Activated T-cell treated with anti-CD3 and anti-CD28 coated beads, Interleukin-2, amount 50 U/mL, for 72 hours (primary cell): ENCODE measurements at places on chromosomes 12 and 14.
A peak's percentile ranks its signal among the peaks of the same experiment; 100 is the strongest.

GRCh38 chr12:39239490-39240486, 203.1 kb downstream of the KIF21A start:
- no peak for DNase-seq

GRCh38 chr14:100454437-100454836, 131.3 kb downstream of the SLC25A47 start:
- no peak for DNase-seq

DNA sequence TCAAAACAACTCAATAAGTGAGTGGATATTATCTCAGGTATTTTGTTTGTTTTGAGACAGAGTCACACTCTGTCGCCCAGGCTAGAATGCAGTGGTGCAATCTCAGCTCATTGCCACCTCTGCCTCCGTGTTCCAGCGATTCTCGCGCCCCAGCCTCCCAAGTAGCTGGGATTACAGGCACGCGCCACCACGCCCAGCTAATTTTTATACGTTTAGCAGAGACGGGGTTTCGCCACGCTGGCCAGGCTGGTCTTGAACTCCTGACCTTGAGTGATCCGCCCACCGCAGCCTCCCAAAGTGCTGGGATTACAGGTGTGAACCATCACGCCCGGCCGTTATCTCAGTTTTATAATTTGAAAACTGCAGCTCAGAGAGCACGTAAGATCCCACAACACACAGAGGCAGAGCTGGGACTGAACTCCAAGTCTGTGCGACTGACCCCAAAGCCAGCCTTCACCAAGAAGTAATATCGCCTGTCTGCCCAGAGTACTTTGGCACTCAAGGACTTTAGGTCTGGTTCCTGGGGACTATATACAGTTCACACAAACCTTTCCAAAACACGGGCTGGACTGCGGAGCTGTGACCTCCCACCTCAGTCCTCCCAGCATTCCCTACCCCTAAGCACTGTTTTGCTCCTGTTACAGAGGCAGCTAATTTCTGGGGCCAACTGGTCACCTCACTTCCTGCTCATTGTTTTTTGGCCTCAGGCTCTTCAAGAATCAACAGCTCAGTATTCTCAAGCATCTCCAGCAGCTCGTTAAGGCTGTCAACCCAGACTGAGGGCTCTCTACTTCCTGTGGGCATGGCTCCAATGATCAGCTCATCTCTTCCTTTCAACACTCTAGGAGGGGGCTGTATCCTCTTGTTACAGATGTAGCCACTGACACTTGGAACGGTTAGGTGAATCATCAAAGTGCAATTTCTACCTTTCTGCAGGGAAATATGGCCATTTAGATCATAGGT, 22.5 kb downstream of the TESC start:
- DNase-seq = no peak

DNA sequence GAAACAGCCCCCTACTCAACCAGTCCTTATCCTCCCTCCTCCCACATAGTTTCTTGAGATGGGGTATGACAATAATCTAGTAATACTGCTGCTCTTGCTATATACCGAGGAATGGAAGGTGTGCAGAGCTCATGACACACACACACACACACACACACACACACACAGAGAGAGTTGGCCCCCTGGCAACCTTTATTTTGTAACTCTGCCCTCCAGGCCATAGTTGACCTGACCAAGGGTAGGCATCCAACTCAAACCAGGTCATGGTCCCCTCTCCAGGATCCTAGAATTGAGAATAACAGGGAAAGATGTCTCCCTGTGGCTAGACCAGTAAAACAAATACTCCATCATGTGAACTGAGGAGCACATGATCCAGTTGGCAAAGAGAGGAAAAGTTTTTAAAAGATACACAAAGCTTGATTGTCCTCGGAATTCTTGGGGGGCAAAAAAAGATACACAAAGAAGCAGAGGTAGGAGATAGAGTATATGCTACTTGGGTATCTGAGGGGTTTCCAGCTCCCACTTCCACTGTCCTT, 11.3 kb downstream of the ERO1A start:
- no peak for DNase-seq

GRCh38 chr14:23056956-23057756, at the start of gene CDH24:
CDH24 (minus strand) TSS chr14:23057520; CDS start chr14:23055733, 1,787 bp downstream.
- peak; percentile 83 for DNase-seq

DNA sequence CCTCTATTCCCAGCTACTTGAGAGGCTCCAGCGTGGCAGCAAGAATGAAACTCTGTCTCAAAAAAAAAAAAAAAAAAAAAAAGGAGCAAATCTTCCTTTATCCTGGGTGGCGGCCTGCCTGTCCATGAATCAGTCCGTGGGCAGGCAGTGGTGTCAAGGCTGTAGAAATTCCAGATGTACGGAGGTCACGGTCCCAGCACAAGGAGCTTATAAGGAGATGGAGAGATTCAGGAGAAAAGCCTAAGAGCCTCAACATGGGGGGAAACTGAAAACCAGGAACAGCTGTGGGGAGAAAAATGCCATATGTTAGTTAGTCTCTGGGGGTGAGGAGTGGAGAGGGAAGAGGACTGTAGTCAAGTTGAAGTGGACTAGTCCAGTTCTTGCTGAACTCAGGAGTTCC, 130.5 kb upstream of the CRY1 start:
- no peak for DNase-seq

DNA sequence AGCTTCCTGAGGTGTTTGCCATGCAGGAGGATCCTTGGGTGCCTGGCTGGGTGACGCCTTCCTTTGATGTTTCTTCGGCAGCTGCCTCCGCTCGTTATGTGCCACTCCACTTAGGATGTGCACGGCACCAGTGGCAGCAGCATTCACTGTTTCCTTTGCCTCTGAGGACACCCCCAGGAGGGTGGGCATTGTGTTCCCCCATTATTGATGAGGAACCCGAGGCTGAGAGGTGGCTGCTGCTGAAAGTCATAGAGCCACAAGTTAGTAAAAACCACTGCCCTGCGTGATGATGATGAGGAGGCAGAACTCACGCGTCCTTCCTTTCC, 41.2 kb downstream of the EP400 start:
- DNase-seq = no peak

- DNase-seq = no peak
Observed at GRCh38 chr12:64293654-64294364, 71.7 kb upstream of the KICS2 start.

GRCh38 chr12:69688021-69688420, 11.1 kb downstream of the BEST3 start:
- no peak for DNase-seq

DNA sequence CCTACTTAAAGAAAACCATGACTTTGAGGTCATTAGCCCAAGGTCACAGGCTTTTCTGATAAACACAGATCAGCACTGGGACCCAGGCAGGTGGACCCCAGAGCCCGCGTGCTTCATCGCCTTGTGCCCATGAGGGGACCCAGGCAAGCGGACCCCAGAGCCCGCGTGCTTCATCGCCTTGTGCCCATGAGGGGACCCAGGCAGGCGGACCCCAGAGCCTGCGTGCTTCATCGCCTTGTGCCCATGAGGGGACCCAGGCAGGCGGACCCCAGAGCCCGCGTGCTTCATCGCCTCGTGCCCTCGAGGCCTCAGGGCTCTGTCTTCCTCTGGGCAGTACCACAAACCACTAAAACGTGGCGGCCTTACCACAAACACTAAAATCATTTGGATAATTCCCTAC, 31.7 kb downstream of the STX2 start:
- DNase-seq = no peak

- DNase-seq = no peak
Observed at GRCh38 chr12:71551529-71551928, 111.9 kb downstream of the LGR5 start.
